NCI-H1417 treated with DMSO at 0.1 percent for 48 hours (cell line): ENCODE measurements at places on chromosomes 6 and 20.

GRCh38 chr6:126026001-126026400 lies 39.7 kb downstream of the TRMT11 start:
- no peak for DNase-seq

GRCh38 chr6:170026751-170027646 lies 263.9 kb downstream of the DLL1 start:
- no peak for DNase-seq

DNA sequence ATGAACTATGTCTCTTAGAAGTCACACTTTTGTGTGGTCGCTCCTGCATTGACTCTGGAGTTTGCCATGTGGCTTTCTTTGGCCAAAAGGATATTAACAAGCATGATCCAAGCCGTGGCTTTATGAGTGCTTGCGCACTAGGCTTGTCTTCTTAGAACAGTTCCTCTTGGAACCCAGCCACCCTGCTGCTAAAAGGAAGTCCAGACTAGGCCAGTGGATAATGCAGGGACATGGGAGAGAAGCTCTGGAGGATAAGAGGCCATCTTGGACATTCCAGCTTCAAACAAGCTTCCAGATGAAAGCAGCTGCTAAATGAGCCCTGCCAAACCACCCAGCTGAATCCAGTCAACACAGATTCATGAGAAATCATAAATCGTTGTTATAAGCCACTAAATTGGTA lies 346.4 kb downstream of the CDC5L start:
- DNase-seq = no peak

DNA sequence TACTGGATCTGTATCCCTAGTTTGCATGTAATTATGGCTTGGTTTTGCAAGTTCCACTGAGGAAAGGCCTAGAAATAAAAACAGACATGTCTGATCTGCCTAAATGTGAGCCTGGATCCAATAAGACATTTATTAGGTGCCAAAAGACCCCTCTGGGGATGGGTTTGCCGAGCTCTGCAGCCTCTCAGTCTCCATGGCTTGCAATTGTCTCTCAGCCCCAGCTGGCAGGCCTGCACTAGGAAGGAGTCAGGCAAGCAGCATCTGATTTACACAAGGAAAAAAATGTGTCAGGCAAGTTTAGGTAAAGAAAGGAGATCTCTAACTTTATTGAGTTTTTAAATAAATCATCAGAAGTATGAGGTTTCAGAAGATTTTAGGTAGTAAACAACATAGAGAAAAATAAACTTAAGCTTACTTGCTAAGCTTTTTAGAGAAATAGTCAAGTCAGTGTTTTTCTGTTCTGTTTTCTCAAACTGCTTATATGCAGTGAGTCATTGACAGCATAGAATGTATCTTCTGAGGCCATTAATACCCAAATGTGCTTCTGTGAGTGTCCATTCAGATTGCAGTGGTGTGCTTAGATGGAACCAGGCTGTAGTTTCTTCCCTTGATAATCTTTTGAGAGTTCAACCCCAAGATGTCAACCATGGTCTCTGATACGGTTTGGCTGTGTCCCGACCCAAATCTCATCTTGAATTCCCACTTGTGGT lies 121.0 kb downstream of the FHL5 start:
- DNase-seq = no peak

GRCh38 chr6:54284161-54284860 lies 23.9 kb upstream of the TINAG start:
- no peak for DNase-seq

DNA sequence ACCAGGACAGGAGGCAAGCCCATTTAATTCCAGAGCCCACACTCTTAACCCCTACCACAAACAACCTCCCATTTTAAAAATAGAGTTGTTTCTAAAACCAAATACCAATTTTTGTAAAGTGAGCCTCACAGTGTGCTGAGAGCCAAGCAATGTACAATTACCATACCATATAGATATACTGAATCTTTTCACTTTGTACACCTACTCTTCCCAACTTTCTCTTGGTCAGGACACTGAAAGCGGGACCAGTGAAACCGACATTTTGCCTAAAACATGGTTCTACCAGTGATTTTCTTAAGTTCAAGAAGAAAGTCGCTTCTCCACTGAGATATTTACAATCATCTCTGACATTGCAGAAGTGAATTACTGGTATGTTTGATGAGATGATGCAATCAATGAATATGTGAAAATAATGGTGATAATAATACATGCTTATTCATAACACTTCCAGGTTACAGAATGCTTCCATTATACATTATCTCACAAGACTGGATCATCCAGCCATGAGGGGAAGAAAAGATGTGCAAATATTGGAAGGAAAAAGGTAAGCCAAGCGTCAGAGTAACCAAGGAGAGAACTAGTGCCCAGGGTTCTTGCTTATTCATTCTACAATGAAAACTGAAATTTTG lies 74.1 kb downstream of the HIVEP2 start:
- no peak for DNase-seq
